ENCODE measurements at places on chromosomes 11 and 22.

DNA sequence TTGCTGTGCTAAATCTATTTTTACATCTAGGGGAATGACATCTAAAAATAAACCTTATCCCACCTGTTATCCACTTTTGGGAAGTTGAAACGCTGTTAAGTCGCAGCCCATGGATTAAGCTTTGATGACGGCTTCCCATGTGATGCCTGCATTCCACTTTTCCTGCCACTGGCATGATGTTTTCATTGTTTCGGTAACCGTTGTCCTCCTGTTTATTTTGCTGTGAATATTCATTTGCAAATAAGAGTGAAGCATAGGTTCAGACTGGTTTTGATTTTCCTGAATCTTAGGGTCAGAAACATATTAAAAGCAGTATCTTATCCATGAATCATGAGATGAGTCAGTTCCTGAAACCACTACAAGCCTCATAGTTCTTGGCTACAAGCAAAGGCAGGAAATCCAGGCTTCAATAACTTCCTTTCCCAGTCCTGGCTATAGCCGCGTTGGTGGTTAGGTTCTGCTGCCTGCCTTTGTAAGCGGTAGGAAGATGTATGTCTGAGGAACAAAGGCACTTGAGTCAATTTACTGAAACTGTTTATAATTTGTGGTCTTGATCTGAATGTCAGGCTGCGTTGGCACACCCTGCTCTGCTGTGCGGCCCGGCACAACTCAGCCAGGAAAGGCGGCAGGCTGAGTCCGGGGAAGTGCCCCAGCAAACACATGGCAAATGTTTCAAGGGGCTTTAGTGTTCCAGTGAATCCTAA, 19.4 kb downstream of the TEAD1 start:
- no peak for DNase-seq

DNA sequence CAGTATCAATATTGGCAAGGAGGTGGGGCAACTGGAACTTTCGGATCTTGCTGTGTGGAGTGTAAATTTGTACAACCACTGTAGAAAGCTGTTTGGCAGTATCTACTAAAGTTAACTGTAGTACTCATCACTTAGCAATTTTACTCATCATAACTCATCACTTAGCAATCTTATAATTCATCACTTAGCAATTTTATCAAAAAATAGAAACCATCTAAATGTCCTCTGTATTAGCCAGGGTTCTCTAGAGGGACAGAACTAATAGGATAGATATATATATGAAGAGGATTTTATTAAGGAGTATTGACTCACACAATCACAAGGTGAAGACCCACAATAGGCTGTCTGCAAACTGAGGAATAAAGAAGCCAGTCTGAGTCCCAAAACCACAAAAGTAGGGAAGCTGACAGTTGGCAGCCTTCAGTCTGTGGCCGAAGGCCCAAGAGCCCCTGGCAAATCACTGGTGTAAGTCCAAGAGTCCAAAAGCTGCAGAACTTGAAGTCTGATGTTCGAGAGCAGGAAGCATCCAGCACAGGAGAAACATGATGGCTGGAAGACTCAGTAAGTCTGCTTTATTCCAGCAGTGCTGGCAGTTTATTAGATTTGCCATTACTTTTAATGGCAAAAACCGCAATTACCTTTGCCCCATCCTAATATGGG, 92.9 kb upstream of the USP47 start:
- no peak for DNase-seq

- no peak for DNase-seq
These were observed 10.5 kb downstream of the RPL27A start for GRCh38 chr11:8693010-8693551.

GRCh38 chr22:41732096-41732772, 32.9 kb downstream of the MEI1 start:
- DNase-seq = no peak

- DNase-seq = no peak
These were observed 1.5 kb downstream of the HSPA8 start for GRCh38 chr11:123060277-123061000.

- DNase-seq = no peak
These were observed 9.4 kb upstream of the RBM4B start for GRCh38 chr11:66686801-66687750.

Data from effector memory CD8-positive, alpha-beta T cell (primary cell).